ENCODE measurements at places on chromosomes 3 and 15. TPM values are rescaled to one million over a fixed set of nuclear protein-coding genes. Genes with fewer than 3 reads are reported as not detected.

DNA sequence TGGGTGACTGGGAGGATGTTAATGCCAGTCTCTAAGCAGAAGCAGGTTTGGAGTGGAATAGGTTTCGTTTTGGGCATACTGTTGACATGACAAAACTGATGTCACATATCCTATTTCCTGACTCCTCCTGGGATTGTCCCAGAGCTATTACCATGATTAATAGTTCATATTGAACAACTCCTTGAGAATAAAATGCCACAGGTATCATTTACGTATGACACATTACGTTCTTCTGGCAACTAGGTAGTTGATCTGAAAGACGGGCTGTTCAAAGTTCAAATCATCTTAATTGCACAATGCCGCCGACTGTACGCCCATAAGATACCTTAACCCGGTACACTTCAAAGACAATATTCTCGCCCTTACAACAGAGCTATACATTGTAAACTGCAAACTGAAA lies 1.4 kb upstream of the RAB5A start:
- H3K4me3 ChIP-seq = no peak overlapping the region
- DNase-seq = no peak
- H3K27ac ChIP-seq = no peak overlapping the region
- no peaks in the 10 kb centered on the region for H3K36me3 ChIP-seq
- H3K27me3 ChIP-seq = no peaks in the 10 kb centered on the region

ZBBX gene
- 15.2 TPM for total RNA-seq

GABRG3 gene
- not detected for total RNA-seq

SCN11A gene
- 0.27 TPM for total RNA-seq

DNA sequence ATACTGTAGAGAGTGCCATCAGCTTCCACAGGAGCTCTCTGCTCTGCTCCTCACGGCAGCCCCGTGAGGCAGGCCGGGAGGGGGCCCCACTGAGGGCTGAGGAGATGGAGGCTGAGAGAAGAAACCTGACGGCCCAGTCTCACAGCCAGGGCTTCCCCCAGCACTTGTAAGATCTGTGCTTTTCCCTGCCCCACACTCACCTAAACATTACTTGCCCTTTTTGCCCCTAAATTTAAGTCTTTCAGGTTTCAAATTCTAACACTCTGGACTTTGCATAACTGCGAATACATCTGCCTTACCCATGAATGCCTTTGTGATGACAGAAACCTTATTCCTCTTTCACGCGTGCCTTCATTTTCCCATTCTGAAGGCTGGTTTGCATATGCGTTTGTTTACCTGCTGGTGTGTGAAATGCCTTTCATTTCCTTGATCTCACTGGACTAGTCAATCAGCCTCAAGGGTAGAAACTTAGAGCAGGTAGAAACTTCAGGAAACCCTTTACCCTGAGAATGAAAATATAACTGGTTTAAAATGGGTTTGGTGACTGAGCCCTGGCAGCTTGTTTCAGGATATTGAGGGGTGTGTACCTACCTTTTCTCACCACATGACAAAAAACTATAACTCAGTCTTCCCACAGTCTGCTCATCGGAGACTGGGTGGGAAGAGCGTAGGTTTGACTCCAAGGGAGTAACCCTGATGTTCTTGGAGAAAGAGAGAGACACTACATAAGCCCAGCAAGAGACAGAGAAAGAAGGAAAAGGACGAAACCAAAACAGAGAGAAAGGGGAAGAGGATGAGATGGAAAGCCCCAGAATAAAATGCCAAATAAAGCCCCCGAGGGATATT lies 20.1 kb downstream of the SLC12A8 start:
- no peak for DNase-seq
- H3K27me3 ChIP-seq = no peaks in the 10 kb centered on the region
- no peak overlapping the region for H3K4me3 ChIP-seq
- H3K36me3 ChIP-seq = no peaks in the 10 kb centered on the region

DNA sequence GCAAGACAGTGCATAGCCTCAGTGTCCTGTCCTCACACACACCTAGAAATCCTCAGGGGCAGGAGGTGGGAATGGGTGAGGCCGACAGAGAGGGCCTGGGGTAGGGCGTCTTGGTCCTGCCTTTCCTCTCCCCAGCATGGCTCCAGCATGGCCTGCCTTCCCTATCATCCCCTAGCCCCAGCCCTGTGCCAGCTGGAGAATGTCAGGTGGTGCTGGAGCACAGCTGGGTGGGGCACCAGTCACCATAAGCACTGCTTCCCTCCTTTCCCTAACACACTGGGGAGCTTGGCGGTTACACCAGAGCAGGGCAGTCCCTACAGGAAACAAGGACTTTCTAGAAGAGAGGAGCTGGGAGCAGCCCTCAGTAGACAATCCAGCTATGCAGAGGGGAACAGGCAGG lies 236.8 kb downstream of the KLF13 start:
- H3K4me1 ChIP-seq = no peaks in the 10 kb centered on the region
- H3K27me3 ChIP-seq = no peaks in the 10 kb centered on the region
- H3K36me3 ChIP-seq = no peaks in the 10 kb centered on the region
- no peak overlapping the region for H3K27ac ChIP-seq
- DNase-seq = no peak

GRCh38 chr3:66527246-66527645 lies 26.4 kb upstream of the LRIG1 start:
- no peaks in the 10 kb centered on the region for H3K4me1 ChIP-seq
- no peak for DNase-seq
- no peak overlapping the region for H3K27ac ChIP-seq
- no peaks in the 10 kb centered on the region for H3K27me3 ChIP-seq
- no peak overlapping the region for H3K4me3 ChIP-seq

IL12A gene
- total RNA-seq = 2.9 TPM

DNA sequence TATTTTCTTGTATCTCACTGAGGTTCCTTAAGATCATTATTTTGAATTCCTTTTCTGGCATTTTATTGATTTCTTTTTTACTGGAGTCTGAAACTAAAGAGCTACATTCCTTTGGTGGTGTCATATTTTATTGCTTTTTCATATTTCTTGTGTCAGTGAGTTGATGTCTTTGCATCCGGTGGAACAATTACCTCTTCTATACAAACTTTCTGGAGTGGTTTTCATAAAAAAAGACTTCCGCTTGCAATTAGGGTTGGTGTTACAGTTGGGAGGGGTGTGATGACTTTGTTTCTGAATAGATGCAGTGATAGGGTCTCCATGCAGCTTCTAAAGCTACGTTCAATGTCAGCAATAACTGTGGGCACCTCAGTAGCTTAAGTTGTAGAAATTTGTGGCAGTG lies 181.7 kb downstream of the LPP start:
- DNase-seq = no peak
- H3K27me3 ChIP-seq = no peaks in the 10 kb centered on the region
- no peaks in the 10 kb centered on the region for H3K36me3 ChIP-seq
- no peak overlapping the region for H3K27ac ChIP-seq

SLC25A20 gene
- 29.0 TPM for total RNA-seq

SGO1 gene
- total RNA-seq = 0.71 TPM

DNA sequence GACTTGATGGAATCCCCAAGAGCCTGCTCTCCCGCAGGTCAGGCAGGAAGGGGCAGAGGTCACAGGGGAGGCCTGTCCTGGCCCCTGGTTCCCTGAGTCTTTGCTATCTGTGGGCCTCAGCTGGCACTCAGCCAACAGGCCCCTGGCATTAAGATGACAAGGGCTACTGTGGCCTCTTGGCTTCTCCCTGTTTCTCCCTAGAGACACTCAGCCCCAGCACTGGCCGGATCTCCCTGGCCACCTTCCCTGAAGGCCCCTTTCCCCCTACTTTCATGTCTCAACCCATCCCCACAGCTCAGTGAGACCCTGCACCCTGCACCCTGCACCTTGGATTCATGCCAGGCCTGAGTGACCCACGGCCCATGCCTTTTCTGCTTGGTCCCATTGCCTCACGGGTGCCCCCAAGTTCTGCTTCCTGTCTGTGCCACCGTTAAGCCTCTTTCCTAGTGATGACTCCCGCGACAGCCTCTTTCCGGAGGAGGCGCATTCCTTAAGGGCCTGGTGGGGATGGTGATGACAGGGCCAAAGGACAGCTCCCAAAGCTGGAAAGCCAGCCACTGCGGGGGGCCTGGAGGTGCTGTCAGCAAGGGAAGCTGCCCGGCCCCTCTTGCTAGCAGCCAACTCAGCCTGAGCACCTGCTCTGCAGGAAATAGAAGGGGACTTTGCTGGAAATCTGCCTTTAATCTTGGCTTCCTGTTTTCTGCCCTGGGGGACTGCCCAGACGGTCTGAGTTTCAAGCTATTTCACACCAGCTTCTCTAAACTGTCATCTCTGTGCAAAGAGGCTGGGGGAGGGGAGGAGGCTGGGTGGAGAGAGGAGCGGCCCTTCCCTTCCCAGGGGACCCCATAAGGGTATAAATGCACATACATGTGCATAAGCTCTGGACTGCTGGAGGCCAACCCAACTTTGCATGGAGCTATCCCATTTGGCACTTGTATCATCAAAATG lies 4.8 kb upstream of the CSK start:
- H3K36me3 ChIP-seq = no peaks in the 10 kb centered on the region
- peak overlapping the region; percentile 76 for H3K27ac ChIP-seq
- peaks cover 53% of the 10 kb centered on the region for H3K4me1 ChIP-seq
- DNase-seq = no peak

CPEB1 gene
- 2.7 TPM for total RNA-seq

PGBD4 gene
- total RNA-seq = 1.5 TPM

NEK10 gene
- 9.4 TPM for total RNA-seq

GRCh38 chr15:98391568-98391967 lies 256.8 kb upstream of the IGF1R start:
- H3K4me3 ChIP-seq = no peak overlapping the region
- H3K4me1 ChIP-seq = no peaks in the 10 kb centered on the region
- H3K36me3 ChIP-seq = no peaks in the 10 kb centered on the region
- H3K27ac ChIP-seq = no peak overlapping the region
- no peaks in the 10 kb centered on the region for H3K27me3 ChIP-seq

GOLGA8T gene
- total RNA-seq = not detected

OXTR gene
- total RNA-seq = 0.50 TPM

GPR176 gene
- total RNA-seq = 2.4 TPM

SMCO1 gene
- not detected for total RNA-seq

DNA sequence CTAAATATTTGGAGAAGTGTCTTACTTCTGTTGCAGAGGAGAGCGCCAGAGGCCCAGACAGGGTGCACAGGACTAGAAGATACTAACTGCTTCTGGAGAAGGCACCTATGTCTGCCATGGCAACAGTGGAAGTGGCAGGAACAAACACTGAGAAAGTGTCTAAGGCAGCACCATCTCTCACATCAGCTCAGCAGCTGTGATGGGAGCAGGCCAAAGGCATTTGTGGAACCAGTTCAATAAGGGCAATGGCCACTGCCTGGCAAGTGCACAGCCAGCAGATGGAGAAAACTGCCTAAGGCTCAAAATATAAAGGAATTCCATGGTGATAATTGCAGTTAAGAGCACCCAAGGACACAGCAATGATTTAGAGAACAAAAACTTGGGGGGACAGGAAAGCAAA lies 563.0 kb upstream of the CCDC54 start:
- no peaks in the 10 kb centered on the region for H3K36me3 ChIP-seq
- no peak overlapping the region for H3K4me3 ChIP-seq
- no peak overlapping the region for H3K27ac ChIP-seq
- no peaks in the 10 kb centered on the region for H3K27me3 ChIP-seq
- H3K4me1 ChIP-seq = no peaks in the 10 kb centered on the region
- DNase-seq = peak; percentile 28

QARS1 gene
- total RNA-seq = 198 TPM

SSUH2 gene
- not detected for total RNA-seq

- H3K4me1 ChIP-seq = no peaks in the 10 kb centered on the region
- H3K4me3 ChIP-seq = no peak overlapping the region
- H3K36me3 ChIP-seq = no peaks in the 10 kb centered on the region
- no peaks in the 10 kb centered on the region for H3K27me3 ChIP-seq
- DNase-seq = no peak
These were observed 406.0 kb downstream of the GAP43 start for GRCh38 chr3:116029266-116029665.

- no peak overlapping the region for H3K27ac ChIP-seq
- no peaks in the 10 kb centered on the region for H3K27me3 ChIP-seq
- no peak for DNase-seq
- peaks cover 73% of the 10 kb centered on the region for H3K4me1 ChIP-seq
- peaks cover 43% of the 10 kb centered on the region for H3K36me3 ChIP-seq
- no peak overlapping the region for H3K4me3 ChIP-seq
These were observed 23.4 kb downstream of the SMAD6 start for GRCh38 chr15:66725464-66725785.

GRCh38 chr3:9500108-9501050 lies 53.2 kb downstream of the LHFPL4 start:
- no peak overlapping the region for H3K27ac ChIP-seq
- peak; percentile 67 for DNase-seq
- peaks cover 27% of the 10 kb centered on the region for H3K27me3 ChIP-seq
- H3K4me3 ChIP-seq = no peak overlapping the region
- no peaks in the 10 kb centered on the region for H3K36me3 ChIP-seq
- H3K4me1 ChIP-seq = peaks cover 10% of the 10 kb centered on the region

DNA sequence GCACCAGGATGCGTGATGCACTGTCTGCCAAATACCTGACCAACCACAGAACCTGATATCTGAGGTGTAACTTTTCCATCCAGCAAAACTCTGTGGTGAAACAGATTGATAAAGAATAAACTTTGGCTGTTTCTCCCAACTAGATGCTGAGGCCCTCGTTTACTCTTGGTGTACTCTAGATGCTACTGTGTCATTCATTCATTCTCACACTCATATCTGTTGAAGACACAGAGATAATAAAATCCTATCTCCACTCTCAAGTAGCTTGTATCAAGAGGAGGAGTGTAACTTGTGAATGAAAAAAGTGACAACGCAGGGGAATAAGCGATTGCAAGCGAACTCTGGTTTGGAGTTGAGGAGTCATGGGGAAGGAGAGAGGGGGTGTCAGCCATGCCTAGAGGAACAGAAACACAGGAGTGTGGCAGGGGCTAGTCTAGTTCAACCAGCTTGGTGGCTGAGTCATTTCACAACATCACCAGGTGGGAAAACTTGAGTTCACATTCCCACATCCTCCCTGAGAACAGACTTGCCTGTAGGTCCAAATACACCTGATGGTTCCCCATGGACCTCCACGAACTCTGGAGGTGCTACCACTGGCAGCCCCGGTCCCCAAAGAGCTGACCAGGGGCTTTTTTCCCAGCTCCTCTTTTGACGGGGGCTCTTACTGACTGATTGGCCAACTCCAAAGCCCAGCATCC lies 73.3 kb upstream of the SNRK start:
- H3K4me1 ChIP-seq = no peaks in the 10 kb centered on the region
- DNase-seq = no peak
- H3K27me3 ChIP-seq = no peaks in the 10 kb centered on the region
- no peak overlapping the region for H3K27ac ChIP-seq
- no peak overlapping the region for H3K4me3 ChIP-seq

CCDC174 gene
- 18.2 TPM for total RNA-seq

HCN4 gene
- total RNA-seq = 0.18 TPM

C3orf80 gene
- total RNA-seq = 1.2 TPM

TEX9 gene
- total RNA-seq = 11.6 TPM
